ENCODE measurements at places on chromosomes 3 and 15.
A peak's percentile ranks its signal among the peaks of the same experiment; 100 is the strongest.

- no peak for DNase-seq
These were observed 12.8 kb downstream of the SPTBN5 start for GRCh38 chr15:41881086-41881485.

GRCh38 chr3:13822042-13822441, 57.8 kb downstream of the WNT7A start:
- no peak for DNase-seq

DNA sequence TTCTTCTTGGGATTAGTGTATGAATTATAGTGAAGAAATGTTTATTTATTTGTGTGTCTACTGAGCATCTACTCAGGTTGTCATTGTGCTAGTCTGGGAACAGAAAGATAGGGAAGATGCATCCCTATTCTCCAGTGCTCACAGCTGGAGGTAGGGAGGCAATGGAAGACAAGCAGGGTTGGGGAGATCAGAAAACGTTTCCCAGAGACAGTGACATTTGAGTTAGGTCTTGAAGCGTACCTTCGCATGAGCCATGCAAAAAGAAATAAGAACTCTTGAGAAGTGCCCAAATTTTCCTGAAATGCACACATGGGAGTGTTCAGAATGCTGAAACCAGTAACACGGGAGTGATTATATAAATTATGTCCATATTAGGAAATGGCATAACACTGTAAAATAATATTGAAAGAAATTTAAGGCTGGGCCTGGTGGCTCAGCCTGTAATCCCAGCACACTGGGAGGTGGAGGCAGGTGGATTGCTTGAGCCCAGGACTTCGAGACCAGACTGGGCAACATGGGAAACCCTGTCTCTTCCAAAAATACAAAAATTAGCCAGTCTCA, 5.3 kb upstream of the CEMIP start:
- no peak for DNase-seq

DNA sequence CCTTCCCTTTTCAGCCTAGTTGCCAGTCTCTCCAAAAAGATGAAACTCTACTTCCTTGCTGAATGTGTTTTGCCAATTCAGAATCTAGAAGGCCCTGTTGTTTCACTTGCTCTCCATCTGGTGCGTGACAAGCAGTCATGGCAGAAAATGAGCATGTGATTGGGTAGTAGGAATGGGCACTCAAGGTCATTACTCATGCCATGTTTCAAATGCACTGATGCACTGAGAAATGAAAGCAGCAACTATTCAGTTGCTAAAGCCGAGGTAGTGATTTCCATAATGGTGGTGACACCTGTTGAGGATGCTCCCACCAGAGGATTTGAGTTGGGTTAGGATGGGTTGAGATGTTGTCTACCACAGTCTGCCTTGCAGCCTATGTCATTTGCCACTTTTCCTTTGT, 12.7 kb downstream of the ZBTB38 start:
- DNase-seq = no peak

DNA sequence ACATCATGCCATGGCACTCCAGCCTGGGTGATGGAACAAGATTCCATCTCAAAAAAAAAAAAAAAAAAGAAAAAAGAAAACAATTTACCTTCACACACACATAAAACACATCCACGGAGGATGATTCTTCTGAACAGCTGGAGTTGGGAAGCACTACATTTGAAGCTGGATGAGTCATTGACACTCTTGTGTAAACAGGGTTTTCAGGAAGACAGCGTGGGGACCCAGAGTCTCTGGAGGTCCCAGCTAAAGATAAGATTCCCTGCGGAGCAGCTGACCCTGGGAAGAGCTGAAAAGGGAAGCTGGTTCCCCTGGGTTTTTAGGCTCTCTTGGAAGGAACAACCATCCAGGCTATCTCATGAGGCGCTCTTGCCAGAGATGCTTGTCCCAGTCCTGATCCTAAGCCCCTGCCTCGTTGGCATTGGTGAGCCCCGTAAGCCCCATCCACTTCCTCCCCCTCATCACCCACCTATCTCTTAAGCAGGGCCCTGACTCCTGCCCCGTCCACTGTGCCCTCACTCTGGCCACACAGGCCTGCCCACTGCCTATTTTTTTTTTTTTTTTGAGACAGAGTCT, 32.0 kb upstream of the FURIN start:
- DNase-seq = no peak

- no peak for DNase-seq
These were observed 11.4 kb downstream of the ANPEP start for GRCh38 chr15:89802986-89803824.

DNA sequence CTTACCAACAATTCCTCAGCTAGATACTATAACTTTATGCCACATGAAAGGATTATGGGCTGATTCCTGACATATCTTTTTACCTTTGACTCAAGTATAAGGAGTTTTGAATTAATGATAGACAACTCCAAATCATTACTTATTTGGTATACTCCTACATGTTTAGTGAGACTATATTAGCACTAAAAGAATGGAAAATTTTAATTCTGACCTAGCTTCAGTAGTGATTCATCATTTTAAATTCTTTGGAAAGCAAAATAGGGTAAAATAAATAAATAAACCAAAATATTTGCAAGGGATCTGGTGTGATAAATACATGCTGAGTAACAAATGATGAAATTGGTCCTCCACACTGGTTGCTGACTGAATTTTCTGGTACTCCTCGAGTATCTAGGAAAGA, 42.3 kb upstream of the VGLL3 start:
- DNase-seq = no peak

DNA sequence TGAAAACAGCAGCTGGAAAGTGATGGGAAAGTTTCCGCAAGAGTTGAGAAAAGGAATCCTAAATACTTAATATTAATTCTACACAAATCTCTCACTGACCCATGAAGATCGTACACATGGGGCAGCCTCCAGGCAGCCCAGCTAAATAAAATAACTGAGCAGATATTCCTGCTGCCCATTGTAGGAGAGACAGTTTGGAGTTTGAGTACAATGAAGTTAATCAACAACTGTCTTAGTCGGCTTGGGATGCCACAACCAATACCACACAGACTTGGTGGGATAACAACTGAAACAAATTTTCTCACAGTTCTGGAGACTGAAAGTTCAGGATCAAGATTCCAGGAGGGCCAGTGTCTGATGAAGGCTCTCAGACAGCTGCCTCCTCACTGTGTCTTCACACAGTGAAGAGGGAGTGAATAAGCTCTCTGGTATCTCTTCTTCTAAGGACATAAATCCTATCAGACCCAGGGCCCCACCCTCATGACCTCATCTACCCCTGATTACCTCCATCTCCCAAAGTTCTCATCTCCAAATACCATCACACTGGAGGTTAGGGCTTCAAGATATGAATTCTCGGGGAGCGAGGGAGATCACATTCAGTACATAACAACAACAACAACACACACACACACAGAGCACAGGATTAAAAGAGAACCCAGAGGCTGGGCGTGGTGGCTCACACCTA, 9.7 kb downstream of the TRPM7 start:
- DNase-seq = no peak

- no peak for DNase-seq
These were observed 12.5 kb downstream of the RAB27A start for GRCh38 chr15:55277116-55277564.

DNA sequence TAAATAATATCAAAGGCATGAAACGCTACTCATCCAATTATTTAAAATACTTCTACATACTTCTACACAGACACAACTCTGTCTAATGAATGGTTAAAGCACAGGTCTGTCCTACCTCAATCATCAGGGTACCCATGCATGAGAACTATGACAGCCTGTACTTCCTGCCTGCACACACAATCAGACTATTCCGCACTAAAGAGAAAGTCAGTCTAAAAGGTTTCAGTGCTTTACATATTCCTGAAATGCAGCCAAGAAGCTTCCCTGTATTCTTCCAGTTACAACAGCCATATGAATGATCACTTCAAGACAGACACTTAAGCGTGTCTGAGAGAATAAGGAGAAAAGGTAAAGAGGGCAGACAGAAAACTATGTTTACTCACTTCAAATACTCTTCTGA, 58.8 kb downstream of the TUBGCP4 start:
- DNase-seq = no peak

GRCh38 chr3:25658836-25659235, 5.9 kb downstream of the TOP2B start:
- DNase-seq = no peak

DNA sequence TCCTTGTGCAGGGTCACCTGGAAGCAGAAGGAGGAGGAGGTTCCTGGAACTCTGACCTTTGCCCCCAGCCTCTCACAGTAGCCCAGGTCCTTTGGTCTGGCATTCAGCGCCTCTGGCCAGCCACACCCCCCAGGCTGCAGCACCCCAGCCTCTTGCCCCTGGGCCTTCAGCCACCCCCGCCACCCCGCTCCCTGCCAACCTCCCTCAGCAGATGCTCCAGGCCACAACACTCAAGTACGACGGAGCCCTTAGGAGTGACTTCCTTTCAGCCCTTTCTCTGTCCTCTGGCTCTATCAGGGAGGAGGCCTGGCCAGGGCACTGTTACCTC, 45.2 kb downstream of the GRIP2 start:
- no peak for DNase-seq

DNA sequence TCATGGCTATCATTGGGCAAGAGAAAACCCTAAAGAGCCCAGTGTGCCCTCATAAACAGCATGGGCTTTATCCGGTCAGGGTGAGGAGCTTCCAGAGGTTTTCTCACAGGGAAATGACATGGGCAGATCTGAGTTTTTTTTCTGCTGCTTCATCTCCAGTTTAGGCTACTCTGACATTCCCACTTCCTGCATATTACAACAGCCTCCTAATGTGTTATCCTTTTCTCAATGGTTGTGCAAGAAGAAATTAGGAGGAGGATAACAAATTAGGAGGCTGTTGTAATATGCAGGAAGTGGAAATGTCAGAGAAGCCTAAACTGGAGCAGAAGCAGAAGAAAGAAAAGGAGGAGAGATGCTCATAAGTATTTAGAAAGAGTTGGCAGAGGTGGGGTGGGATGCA, 175.6 kb downstream of the MTHFS start:
- DNase-seq = no peak

- DNase-seq = no peak
These were observed 29.4 kb upstream of the ZBTB38 start for GRCh38 chr3:141338881-141339280.

GRCh38 chr3:132788301-132788671, 66.1 kb upstream of the NPHP3 start:
- DNase-seq = no peak

DNA sequence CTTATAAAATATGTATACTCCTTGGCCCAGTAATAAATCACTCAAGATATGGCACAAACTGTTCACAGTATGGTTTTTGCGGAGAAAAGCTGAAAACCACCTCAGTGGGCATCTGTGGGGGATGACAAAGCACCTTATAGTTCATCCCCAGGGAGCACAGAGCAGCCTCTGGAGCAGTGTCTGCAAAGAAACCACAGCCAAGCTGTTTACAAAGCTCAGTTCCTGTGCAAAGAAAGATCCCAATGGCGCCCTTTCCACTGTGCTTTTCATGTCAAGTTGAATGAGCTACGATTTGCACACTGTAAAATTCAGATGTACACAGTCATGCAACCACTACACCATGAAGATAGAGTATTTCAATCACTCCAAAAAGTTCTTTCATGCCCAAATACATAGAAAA, 2.5 kb upstream of the EFCC1 start:
- no peak for DNase-seq

- DNase-seq = no peak
These were observed 70.8 kb downstream of the PPP2R3A start for GRCh38 chr3:136036306-136036705.

GRCh38 chr3:128144512-128145187, 8.6 kb upstream of the EEFSEC start:
- no peak for DNase-seq

DNA sequence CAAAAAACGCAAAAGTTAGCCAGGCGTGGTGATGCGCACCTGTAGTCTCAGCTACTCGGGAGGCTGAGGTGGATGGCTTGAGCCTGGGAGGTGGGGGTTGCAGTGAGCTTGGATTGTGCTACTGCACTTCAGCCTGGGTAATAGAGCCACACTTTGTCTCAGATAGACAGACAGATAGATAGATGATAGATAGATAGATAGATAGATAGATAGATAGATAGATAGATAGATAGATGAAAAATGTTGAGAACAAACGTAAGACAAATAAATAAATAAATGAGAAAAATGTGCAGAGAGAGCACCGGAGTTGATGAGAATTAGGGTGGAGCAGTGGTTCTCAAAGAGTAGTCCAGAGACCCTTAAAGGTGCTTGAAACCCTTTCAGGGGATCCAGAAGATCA, 58.4 kb upstream of the ARL8B start:
- no peak for DNase-seq

DNA sequence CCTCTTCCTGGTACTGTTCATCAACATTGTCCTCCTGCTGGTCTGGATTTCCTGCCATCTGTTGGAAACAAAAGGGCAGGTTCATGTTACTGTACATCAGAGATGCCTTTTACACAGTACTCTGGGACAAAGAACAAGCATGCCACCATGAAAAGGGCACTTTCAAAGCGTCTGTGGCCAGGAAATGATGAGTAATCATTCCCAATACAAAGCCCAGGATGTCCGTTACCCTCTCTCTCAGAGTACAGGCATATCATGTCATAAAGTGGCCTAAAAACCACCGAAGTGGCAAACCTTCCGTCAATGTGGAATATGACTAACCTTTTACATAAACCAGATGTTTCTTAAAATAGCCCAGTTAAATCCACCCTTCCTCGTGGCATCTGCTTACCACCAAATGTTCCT, 71.2 kb downstream of the GOLIM4 start:
- DNase-seq = peak; percentile 6

DNA sequence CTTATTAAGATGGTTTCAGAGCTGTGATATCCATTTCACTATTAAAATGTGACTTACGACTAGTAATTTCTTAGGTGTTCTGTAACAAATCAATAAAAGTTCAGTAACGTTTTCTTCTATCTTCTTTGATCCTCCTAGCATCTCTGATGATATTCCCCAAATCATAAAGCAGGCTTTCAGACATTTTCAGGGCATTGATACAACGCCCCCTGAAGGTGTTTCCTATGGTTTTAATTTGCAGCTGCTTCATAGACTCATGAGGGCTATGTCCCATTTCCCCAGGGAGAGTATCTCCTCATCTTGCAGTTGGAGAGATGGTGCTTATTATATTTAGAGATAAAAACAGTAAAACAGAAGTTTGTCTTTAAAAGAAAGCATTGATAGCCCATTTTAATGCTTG, 246.8 kb upstream of the CNTN3 start:
- no peak for DNase-seq

DNA sequence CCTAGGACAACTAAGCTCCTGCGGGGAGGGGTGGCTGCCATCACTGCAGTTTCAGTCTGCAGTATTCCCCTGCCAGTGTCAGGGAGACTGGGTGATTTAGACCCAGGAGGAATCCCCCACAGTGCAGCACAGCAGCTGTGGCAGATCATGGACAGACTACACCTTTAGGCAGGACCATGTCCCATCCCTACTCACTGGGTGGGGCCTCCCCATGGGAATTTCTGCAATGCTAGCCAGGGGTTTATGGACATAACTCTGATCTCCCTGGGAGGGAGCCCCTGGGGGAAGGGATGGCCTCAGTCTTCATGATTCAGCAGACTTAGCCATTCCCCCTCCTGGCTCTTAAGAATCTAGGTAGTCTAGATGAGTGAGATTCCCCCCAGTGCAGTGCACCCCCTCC, 130.1 kb upstream of the STAC start:
- DNase-seq = no peak

Data from activated CD8-positive, alpha-beta memory T cell treated with anti-CD3 and anti-CD28 coated beads for 48 hours (primary cell).